ENCODE measurements at places on chromosomes 4 and X.

- DNase-seq: no peak
Observed at GRCh38 chr4:185254434-185254833, 45.0 kb downstream of the SNX25 start.

GRCh38 chrX:29826742-29827141, 388.6 kb upstream of the MAGEB2 start:
- no peak for DNase-seq

- DNase-seq: no peak
Observed at GRCh38 chr4:134243742-134244713, 42.4 kb upstream of the PABPC4L start.

DNA sequence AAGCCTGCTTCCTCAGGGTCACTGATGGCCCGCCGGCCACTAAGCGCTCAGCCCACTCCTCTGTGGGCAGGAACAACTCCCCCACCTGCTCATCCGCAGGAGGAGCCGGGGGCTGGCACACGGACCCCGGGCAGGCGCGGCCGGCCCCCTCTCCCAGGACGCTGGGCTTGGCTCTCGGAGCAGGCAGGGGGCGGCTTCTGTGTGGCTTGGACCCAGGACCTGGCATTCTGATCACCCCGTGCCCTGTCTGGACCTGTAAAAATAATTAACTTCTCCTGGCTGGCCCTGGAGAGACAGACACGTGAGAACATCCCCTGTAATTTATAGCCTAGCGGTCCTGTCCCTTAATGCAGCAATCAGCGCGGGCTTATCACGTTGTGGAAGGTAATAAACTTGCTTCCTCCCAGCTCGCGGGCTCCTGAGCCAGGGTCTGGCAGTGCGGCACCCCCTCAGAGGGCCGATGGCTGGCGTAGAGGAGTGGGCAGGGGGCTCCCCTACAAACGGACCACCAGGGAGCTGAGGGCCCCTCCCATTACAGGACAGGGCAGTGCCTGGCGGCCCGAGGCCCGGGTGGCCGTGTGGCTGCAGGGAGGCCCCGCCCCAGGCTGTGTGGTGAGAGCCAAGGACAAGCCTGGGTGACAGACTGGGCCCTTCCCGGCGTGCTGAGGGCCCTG, 84.5 kb upstream of the NKX1-1 start:
- DNase-seq: no peak

DNA sequence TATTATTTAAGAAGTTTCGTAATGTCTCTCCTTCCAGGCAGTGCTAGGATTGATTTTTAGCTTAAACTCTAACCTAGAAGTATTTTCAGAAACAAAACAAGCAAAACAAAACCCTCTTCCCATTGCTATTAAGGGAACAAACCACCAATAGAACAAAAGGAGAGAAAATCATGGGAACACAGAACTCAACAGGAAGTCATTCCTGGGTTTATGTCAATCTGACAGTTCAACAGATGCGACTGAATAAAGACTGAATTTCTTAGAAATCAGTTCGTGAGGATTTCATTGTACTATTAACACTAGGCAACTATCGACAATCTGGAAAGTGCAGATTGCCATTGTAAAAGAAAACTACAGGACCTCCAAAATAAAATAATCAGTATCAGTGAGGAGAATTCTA, 229.1 kb upstream of the SMIM31 start:
- no peak for DNase-seq

- DNase-seq: no peak
Observed at GRCh38 chr4:25487155-25487554, 110.1 kb downstream of the ANAPC4 start.

- no peak for DNase-seq
Observed at GRCh38 chr4:85826060-85826678, 351.2 kb downstream of the ARHGAP24 start.

- DNase-seq: no peak
Observed at GRCh38 chr4:150411520-150411919, 170.4 kb upstream of the MAB21L2 start.

DNA sequence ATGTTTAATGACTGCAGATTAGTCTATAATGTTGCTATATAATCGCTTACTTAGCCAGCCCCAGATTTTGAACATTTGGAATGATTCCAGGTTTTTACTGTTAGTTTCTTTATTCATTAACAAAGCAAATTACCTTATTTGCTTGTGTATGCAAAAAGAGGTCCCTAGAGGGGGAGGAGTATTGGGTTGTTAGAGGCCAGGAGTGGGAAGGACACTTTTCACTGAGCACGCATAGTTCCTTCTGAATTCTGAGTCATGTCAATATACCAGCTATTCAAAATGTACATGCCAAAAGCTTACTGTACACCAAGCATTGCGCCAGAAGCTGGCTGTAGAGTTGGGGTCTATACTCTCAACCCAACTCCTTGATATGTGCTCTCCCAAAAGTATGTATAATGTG, 5.1 kb upstream of the DGAT2L6 start:
- no peak for DNase-seq

- DNase-seq: no peak
Observed at GRCh38 chrX:68980906-68981616, 152.2 kb downstream of the EFNB1 start.

DNA sequence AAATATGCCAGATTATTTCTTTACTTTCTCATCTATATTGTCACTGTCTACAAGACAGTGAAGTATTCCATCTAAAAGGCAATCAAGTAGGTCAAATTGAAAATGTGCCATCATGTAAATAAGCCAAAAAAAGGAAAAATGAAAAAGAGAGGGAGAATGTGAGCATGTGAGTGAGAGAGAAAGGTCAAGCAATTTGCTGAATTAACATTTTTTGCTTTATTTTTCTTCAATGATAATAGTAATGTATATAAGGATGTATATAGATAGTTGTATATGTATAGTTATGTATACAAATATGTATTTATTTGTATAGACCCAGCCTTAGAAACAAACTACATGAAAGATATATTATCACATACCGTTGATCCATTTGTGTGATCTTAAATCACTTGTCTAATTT, 11.5 kb downstream of the CXCL8 start:
- DNase-seq: no peak

- DNase-seq: no peak
Observed at GRCh38 chr4:148366251-148366650, 76.0 kb downstream of the NR3C2 start.

DNA sequence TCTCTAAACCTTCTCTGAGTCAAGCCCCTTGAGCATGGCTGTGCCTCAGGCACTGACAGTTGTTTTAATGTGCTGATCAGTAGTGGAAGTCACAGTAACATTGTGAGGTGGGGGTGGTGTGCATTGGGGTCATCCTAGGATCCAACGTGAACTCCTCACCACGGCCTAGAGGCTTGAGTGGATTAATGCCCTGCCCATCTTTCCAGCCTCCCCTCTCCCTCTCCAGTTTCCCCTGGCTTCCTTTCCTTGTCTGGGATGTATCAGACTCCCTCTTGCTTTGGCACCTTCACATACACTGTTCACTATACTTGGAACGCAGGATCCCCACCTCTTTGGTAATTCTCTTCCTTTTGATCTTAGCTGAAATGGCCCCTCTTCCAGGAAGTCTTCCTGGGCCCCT, 13.3 kb upstream of the PJA1 start:
- no peak for DNase-seq

DNA sequence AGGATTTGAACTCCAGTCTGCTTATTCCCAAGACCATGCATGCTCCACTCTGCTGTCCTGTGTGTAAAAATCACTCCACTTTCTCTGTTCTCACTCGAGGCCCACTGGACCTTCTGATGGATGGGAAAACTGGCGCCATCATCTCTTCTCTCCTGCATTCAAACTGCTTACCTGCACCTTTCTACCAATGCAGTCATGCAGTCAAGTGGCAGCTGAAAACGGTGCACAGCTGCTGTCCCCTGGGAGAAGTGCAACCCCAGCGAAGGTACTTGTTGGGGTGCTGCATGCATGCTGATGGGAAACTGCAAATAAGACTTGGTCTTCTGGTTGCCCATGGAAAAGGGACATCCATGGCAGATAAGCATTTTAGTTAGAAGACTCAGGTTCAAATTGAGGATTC, 147.1 kb downstream of the EVC2 start:
- DNase-seq: no peak

DNA sequence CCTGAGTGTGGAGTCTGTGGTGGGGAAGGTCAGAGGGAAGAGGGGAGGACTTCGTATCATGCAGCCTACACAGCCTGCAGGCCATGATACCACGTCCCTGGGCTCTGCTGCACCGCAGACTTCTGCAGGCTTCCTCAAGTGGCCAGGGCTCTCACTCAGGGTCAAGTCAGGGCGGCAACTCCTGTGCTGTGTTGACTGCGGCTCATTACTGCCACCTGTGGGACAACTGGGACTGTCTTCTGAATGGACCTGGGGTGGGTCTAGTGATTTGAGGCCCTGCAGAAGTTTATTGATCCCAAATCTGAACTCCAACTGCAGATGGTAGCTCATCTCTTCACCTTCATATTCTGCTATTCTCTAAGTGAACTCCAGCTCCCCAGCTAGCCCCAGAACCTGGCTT, 167.1 kb downstream of the NSUN7 start:
- DNase-seq: no peak

- no peak for DNase-seq
Observed at GRCh38 chr4:110442309-110442708, 33.6 kb upstream of the ENPEP start.

GRCh38 chr4:114025176-114025777, 45.8 kb upstream of the ARSJ start:
- no peak for DNase-seq

DNA sequence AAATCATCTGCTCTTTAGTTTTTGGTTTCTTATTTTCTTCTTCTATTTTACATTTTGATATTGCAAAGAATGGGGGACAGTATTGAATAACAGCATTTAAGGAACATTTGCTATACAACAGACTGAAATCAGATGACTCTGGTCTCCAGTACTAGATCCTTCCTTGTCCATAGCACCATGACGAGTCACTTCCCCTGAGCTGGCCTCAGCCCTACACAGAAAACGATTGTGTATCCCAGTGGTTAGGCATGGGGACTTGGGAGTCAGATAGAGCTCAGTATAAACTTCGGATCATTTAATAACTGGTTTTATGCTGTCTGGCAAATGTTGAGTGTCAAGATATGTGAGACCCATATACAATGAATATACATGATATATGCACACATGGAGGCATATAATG, 44.7 kb upstream of the BEX4 start:
- no peak for DNase-seq

Data from stimulated activated CD8-positive, alpha-beta memory T cell treated with anti-CD3 and anti-CD28 coated beads, Interleukin-4, amount 100 ng/mL, for 4 hours (primary cell).